Suprapubic skin (tissue), 4 donors: ENCODE measurements at places on chromosomes 1 and 21. TPM values are rescaled to one million over a fixed set of nuclear protein-coding genes. Genes with fewer than 3 reads are reported as not detected.

DNA sequence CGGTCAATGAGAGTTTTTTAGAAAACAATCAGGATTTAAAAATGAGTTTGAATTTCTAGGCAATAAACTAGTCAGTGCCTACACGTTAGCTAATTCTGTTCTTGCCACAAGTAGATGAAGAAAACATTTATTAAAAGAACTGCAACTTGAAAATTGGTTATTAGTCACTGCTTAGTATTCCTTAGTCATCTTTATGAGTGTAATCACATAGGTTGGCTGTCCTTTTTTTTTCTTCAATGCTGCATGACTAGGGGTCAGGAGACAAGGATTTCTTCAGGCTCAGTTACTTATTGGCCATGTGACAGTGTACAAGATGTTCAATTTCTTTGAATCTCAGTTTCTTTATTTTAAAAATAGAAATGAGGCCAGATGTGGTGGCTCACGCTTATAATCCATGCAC lies 17.1 kb downstream of the SOAT1 start:
- no peak for DNase-seq

DNA sequence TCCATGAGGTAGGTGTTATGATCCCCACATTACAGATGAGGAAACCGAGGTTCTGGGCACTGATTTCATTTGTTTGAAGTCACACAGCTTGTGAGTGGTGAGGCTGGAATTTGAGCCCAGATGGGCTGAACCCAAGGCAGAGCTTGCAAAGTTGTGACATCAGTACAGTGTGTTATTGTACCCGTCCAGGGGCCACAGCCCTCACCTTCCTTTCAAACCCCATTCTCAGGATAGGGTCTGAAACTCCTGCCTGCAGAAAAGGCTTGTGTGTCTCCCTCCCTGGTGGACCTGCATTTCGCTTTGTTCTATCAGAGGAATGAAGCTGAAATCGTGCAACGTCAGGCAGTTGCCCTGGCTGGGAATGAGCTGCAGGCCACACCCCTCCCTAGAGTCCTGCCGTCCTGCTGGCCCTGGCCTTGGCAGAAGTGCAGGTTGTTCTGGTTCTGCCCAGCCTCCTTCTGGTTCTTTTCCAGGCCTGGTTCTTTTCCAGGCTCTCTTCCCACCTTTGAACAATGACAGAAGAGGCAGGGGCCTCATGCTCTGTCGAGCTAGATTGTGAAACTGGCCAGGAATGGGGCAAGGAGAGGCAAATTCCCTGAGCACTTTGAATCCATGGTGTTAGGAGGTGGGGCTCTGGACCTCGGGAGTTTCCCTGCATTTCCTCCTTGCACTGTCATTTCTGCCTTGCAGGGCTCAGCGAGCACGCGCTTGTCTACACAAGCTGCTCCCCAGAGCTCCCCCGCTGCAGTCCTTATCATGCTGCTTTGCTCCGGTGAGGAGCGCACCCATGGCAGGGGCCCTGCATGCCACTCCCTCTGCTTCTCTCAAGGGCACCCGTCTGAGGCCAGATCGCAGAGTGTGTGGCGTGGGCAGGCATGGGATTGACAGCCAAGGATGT lies 8.2 kb upstream of the MYOM3 start:
- no peak for DNase-seq

The SELENOF gene
- 49.6 TPM for total RNA-seq

The DOP1B gene
- 36.3 TPM for total RNA-seq

DNA sequence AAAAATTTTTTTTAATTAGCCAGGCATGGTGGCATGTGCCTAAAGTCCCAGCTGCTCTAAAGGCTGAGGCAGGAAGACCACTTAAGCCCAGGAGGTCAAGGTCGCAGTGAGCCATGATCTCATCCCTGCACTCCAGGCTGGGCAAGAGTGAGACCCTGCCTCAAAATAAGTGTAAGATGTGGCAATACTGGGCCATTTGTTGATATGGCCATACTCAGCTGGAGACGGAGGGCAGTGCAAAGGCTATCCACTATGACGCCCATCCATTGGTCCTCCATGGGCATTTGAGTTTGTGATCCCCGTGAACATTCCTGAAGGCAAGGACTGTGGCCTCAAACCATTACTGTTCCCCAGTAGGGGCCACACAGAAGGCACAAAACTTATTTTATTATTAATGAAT lies 1.5 kb downstream of the CASP9 start:
- no peak for DNase-seq

The DNAJC6 gene
- 3.8 TPM for total RNA-seq

DNA sequence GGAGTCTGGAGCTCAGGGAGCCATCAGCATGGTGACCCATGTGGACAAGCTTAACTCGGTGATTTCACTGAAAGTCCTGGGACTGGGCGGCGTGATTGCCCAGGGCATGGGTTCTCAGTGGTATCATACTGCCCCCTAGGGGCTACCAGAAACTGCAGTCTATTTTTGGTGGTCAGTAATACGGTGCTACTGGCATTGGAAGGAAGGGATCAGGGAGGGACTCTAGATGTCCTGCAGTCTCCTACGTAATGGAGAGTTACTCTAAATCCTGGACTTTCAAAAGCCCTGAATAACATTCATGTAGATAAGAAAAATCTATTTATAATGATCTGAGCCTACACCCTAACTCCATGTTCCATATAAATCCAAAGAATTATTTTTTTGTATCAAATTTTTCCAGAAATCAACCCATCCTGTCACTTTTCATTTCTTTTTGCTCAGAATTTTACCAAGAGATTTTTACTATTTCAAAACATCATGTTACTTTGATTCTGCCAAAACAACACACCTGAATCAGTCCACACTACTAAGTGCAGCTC lies 37.3 kb downstream of the PABPC4 start:
- DNase-seq = peak; percentile 79

- no peak for DNase-seq
Measured at GRCh38 chr21:24903994-24904635, 703.2 kb downstream of the MRPL39 start.

The PDZK1IP1 gene
- total RNA-seq = 36.8 TPM

GRCh38 chr1:30461640-30462039 lies 261.7 kb downstream of the MATN1 start:
- DNase-seq = no peak

The VWA1 gene
- 14.5 TPM for total RNA-seq

GRCh38 chr1:165481820-165482532 lies 37.0 kb upstream of the RXRG start:
- DNase-seq = no peak

The TBX19 gene
- 3.5 TPM for total RNA-seq

- no peak for DNase-seq
Measured at GRCh38 chr1:9416506-9416905, 122.8 kb upstream of the SLC25A33 start.

GRCh38 chr1:1591452-1591851 lies 8.5 kb downstream of the FNDC10 start:
- DNase-seq = no peak

- no peak for DNase-seq
Measured at GRCh38 chr1:31699341-31699891, 4.4 kb downstream of the COL16A1 start.
